ENCODE measurements at places on chromosomes 5 and 9.
A peak's percentile ranks its signal among the peaks of the same experiment; 100 is the strongest.

DNA sequence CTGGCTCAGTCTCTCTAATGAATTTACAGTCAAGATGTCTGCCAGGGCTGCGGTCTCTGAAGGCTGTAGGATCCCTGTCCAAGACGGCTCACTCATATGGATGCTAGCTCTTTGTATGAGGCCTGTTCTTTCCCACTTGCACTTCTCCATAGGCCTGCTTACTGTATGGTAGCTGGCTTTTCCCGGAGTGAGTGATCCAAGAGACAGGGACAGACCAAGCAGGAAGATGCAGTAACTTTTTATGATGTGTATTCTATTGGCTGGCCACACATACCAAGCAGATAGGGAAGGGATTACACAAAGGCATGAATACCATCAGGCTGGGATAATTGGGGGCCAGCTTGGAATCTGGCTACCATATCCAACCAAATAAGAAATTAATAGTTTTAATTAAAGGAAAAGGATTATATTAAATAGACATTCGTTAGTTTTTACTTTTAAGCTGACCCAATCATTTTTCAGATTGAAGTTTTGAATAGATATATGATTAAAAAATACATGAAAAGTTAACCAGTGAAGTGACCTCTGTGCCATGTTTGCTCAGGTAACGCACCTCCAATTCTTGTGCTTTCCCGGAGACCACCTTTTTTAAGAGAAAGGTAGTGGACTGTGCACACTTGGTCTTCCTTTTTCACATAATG lies 20.6 kb downstream of the NSD1 start:
- no peak for DNase-seq

- DNase-seq: peak; percentile 26
Observed at GRCh38 chr9:93431539-93432105, 19.9 kb upstream of the FAM120A start.

- no peak for DNase-seq
Observed at GRCh38 chr5:63768221-63768620, 194.0 kb downstream of the HTR1A start.

- no peak for DNase-seq
Observed at GRCh38 chr5:6606884-6607558, 25.8 kb downstream of the NSUN2 start.

GRCh38 chr9:98896632-98897031 lies 47.1 kb upstream of the COL15A1 start:
- peak; percentile 8 for DNase-seq

- DNase-seq: no peak
Observed at GRCh38 chr5:175572886-175573285, 85.0 kb upstream of the HRH2 start.

DNA sequence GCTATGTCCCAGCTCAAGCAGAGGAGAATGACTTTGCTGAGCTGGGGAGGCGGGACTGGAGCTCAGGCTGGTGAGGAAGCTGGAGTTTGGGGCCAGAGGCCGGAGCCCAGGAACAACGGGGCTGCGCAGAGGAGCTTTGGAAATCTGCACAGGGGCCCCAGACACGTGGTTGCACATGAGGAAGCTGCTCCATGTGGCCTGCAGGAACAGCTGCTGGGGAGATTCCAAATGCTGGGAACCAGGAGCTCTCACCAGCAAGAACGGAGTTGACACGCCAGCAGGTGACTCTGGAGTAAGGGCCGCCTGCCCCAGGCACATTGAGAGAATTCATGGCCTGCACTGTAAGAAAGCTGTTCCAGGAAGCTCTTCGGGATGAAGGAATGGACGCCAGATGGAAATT lies 91.0 kb downstream of the OLFM1 start:
- DNase-seq: no peak

DNA sequence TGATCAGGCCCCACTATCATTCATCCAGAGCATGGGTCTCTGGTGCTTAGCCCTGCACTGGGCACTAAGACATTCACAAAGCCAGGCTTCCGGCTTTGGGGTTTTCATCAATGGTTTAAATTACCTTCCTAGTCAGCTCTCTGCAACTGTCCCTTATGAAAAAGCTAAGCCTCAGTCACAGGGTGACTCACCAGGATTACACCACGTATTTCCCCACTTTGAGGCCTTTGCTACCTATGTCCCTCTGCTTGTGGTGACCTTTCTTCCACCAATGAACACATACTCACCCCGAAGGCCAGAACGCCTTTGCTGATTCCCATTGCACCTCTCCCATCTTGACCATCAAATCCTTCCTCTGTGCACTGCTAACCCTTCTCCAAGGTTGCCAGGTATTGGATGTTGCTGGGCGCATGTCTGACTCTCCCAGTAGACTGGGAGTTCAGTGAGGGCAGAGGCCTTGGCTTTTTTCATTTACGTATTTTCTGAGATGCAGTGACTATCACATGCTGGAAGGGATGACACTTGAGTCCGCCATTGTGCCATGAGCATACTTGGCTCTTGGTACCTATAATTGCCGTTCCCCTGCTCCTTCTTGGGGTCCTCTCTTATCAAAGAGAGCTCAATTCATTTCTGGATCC lies 58.7 kb upstream of the TNFSF8 start:
- DNase-seq: peak; percentile 4

GRCh38 chr5:9344751-9345240 lies 201.1 kb downstream of the SEMA5A start:
- DNase-seq: no peak

- no peak for DNase-seq
Observed at GRCh38 chr5:84249918-84250630, 134.6 kb downstream of the EDIL3 start.

- no peak for DNase-seq
Observed at GRCh38 chr9:81898851-81899250, 29.4 kb upstream of the SPATA31D4 start.

DNA sequence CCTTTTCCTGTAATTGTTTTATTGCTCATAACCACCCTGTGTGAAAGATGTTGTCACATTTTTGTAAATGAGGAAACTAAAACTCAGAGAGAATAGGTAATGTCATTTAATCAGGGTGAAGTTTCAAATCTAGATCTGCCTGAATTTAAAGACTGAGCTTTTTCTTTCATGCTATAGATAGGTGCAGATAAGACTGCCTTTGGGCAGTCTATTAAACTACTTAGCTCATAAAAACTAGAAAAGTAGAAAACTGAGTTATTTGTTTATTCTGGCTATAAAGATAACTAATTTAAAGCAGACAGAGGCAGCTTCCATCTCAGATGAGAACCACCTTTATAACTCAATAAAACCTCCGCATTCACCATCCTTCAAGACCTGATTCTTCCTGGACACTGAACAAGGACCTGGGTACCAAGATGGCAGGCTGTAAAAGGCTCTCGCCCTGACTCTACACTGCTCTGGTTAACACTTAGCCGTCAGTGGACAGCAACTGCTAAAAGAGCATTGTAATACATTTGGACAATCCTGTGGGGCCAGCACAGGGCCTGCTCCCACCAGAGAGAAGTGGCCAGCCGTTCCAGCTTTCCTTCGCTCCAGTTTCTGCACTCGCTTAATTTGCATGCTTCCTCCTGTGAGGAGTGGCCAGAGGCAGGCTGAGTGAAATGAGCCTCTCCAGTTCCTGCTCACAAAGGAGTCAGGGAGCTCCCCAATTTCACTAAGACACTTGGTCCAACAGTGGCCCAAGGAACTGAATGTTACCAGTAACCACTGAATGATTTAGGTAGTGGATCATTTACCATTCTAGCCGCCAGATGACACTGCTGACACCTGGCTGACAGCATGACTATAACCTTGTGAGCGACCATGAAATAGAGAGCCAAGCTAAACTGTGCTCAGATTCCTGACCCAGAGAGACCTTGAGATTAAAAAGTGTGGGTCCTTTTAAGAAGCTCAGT lies 566.4 kb downstream of the EFNA5 start:
- DNase-seq: no peak

DNA sequence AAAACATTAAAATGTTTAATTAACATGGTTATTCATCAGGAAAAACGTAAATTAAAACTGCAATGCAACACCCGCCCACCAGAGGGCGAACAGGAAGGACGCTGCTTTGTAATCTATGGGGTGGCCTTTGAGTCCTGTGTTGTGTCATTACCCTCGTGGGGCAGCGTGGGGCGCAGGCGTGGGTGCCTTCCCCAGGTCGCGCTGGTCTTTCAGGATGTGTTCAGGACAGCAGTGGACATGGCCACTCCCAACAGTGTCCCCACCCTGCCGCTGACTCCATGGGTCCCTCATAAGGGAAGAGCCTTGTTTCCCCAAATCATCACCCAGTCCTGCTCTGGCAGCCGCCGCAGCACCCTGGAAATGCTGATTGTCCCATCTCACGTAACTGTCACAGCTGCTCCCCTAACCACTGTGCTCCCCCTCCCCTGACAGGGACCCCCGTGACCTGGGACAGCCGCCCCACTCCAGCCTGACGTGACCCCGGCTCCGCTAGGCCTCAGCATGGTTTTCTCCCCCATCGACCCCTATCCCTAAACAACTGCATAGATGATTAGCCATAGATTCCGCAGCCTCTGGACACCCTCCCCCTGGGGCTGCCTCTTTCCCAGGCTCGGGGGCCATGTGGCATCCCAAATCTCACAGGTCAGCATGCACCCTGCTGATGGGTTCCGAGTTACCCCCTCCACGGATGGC lies 36.4 kb downstream of the GLT6D1 start:
- peak; percentile 77 for DNase-seq

- DNase-seq: peak; percentile 45
Observed at GRCh38 chr5:36389245-36389644, 87.5 kb upstream of the RANBP3L start.

DNA sequence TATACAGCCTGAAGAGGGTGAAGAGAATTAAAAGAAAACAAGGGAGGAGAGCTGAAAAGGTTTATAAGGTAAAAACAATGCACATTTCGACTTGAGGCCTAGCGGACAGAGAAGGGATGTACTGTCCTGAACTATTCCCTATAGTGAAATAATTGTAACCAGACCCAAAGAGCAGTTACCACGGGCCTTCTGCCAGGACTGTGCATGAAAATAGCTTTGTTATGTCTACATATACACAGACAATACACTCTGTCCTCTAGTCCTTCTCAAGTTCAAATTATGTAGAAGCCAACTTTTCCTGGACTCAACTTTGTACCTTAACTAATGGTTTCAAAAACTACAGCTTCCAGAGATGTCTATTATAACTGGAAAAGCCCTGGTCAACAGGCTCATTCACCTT lies 223.7 kb downstream of the PCSK5 start:
- DNase-seq: no peak

GRCh38 chr9:25570802-25571201 lies 107.4 kb downstream of the TUSC1 start:
- no peak for DNase-seq

- DNase-seq: peak; percentile 44
Observed at GRCh38 chr5:6525910-6526309, 77.3 kb downstream of the UBE2QL1 start.

All from hematopoietic multipotent progenitor cell treated with erythropoietin and hydrocortisone succinate and interleukin-3 and kit ligand, for 4 days (in vitro differentiated cells).